Kidney glomerular epithelial cell (primary cell): ENCODE measurements at places on chromosomes 1 and 21.
A peak's percentile ranks its signal among the peaks of the same experiment; 100 is the strongest.

- no peak for DNase-seq
Measured at GRCh38 chr1:107794571-107794970, 170.4 kb downstream of the VAV3 start.

DNA sequence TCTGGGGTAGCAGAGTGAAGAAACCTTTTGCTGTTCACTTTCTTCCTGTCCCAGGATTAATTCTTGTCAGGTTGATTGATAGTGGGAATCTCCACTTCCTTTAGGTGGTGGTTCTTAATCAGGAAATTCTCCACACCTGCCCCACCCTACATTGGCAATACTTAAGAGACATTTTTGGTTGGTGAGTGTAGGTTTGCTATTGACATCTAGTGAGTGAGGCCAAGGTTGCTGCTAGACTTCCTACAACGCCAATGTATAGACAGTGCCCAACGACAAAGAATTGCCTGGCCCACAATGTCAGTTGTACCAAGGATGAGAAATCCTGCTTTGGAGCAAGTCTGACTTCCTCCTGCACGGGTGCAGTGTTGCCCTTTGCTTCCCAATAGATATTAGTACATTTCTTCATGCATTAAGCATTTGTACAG is 38.5 kb downstream of the MAP3K7CL start:
- no peak for DNase-seq

DNA sequence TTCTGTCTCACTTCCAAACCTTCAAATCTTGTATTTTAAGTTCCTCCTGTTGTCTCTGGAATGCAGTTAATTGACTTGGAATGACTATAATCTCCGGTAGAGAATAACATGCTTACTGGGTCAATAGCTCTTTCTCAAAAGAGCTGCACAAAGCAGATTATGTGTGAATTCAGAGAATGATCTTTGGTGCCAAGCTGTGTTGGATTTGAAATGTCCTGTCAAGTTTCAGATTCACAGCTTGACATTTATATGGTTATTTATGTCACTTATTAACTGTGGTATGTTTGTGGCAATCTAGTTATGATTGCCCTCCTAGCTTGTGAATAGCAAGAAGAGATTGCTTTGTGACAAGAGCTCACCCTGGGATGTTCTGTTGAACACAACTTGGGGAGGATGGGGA is 128.3 kb upstream of the KCNE2 start:
- no peak for DNase-seq

DNA sequence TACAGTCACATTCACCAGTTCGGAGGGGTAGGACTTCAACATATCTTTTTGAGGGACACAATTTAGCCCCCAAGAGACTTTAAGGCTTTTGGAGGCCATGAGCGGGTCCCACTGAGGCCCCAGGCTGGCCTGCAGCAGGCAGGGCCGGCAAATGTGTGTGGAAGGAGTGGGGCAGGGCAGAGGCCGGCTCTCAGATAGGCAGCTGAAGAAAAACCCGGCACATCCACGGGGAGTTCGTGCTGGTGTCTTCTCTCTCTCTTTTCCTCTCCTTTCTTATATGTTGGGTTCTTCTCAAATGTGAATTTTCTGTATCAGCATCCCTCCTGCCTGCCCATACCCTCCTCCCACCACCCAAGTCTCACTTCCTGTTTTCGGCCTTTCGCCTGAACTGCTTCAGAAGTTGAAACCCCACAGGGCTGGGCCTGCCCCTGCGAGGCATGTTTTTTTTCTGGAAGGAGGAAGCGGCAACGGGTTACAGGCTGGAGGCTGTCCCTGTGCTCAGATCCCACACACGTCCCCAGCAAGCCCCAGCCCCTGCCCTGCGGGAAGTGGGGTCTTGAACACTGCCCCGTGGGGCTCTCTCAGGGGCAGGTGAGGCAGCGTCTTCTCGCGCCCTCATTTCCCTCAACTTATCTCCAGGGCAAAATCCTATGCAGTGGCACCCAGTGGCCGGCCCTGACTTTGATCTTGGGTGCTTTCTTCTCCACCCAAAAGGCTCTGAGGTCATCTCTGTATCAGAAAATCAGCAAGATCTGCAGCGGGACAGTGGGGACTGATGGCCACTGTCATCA is 9.7 kb upstream of the UMODL1 start:
- DNase-seq = no peak

- DNase-seq = no peak
Measured at GRCh38 chr1:198850196-198850595, 211.4 kb downstream of the PTPRC start.

- DNase-seq = no peak
Measured at GRCh38 chr1:206516728-206516990, 9.3 kb downstream of the RASSF5 start.

DNA sequence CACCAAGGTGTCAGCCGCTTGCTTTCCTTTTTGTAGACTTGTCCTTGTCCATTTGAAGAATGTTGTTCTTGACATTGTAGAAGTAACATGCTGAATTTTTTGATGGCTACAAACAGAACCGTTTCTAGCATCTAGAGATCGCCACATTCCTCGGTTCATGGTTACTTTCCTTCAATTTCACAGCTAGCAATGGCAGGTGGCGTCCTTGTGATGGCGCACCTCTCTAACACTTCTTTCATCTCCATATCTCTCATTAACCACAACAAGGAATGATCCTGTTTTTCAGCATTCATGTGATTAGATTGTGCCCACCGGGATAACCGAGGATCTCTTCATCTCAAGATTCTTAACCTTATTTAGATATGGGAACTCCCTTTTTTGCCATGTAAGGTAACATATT is 2129.8 kb downstream of the NCAM2 start:
- DNase-seq = no peak

DNA sequence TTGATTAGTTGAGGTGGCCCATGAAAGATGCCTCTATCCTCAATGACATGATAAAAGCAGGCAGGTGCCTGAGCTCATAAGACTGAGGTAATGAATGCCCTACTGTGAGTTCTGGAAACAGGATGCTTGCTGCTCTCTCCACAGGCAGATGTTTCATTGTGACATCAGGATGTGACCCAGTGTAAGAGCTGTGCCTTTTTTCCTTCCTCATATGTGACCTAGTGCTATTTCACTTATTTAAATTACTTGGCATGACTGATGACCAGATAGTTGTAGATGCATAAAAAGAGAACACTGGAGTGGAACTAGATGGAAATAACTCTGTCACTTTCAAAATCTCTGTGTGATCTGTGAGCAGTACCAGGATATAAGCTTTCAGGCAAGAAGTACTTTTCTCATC is 31.9 kb downstream of the KIF14 start:
- no peak for DNase-seq

- no peak for DNase-seq
Measured at GRCh38 chr1:22816803-22817202, 106.2 kb downstream of the EPHB2 start.

GRCh38 chr1:43653893-43654292 is 3.9 kb downstream of the KDM4A start:
- DNase-seq = no peak

DNA sequence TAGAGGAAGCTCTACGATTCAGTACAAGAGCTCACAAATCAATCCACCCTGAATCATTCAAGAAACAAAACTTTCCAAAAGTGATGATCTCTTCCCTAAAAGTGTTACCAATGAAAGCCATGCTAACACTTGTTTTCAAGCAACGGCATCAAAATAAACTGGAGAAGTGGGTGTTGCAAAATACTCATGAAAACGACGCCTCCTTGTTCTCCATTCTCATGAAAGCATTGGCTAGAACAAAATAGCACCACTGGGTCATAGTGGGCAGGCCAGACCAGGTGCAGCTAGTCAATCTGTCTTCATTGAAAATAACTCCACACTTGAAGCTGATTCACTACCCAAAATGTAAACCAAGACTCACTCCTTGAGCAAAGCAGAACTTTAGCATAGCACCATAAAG is 4.3 kb downstream of the TIAM1 start:
- DNase-seq = no peak

- no peak for DNase-seq
Measured at GRCh38 chr1:56200442-56200841, 378.9 kb downstream of the PLPP3 start.

DNA sequence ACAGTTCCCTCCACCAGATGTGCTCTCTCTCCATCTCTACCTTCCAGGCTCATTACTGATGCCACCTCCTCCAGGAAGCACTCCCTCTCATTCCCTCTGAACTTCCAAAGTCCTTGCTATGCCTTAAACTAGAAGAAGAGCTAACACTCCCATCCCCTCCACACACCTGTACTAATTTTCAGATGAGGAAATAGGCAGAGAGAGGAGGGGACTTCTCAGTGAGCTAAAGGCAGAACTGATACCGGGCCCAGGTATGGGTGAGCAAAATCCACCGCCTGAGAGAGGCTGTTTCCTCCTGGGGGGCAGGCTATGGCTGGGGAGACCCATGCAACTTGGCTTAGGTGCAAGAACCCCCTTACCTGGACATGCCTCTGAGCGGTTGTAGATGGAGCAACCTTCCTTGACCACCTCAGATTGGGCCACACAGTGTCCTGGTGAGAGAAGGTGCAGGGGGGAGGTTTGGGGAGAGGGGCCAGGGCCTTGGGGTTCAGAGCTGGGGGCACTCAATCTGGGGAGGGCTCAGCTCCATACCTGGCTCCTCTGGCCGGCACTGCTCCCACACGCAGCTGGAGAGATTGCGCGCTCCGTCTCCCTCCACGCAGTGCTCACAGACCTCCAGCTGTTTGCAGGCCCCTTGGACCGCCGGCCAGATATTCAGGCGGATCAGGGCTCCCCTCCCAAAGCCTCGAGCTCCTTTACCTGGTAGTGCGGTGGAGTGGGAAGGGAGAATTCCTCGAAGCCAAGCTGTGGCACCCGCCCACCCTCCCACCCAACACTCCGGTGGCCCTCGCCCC is 967 bp downstream of the CD164L2 start:
- no peak for DNase-seq

GRCh38 chr1:71422221-71422620 is 341.4 kb upstream of the ZRANB2 start:
- DNase-seq = no peak

DNA sequence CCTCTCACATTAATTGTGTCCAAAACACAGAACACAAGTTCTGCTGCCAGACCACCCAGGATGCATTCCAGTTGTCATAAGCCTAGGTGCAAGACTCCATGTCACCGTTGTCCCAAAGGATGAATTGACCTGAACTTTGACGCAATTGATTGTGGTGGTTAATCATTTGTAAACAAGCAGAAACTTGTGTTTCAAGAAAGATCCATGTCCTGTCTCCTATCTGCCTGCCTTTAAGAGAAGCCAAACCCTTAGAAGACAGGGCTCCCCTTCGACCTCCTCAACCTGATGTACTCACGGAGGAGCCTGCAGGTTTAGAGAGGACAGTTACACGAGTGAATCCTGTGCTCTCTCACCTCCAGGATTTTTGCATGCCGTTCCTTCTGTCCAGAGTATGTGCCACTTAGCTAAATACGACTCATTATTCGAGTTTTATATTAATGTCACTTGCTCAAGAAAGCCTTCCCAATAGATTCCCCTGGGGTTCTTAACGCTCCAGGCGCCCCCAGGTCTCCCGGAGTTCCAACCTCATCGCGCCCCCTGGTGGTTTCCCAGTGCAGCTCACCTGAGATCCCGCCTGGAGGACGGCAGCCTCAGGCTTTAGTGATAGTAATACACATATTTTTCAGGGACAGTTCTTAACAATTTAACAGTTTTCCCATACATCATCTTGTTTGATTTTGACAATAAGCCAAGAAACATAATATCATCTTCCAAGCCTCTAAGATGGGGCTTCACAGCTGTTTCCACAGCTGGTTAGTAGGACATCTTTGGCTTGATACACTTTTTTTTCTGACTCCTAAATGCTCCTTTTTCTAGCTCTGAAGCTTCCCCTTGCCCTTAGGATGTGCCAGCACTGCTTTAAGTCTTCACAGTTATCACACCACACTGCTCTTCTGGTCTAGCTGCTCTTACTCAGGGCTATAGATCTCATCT is 2.4 kb upstream of the C8B start:
- no peak for DNase-seq

- DNase-seq = no peak
Measured at GRCh38 chr1:61157468-61157987, 75.2 kb downstream of the NFIA start.

DNA sequence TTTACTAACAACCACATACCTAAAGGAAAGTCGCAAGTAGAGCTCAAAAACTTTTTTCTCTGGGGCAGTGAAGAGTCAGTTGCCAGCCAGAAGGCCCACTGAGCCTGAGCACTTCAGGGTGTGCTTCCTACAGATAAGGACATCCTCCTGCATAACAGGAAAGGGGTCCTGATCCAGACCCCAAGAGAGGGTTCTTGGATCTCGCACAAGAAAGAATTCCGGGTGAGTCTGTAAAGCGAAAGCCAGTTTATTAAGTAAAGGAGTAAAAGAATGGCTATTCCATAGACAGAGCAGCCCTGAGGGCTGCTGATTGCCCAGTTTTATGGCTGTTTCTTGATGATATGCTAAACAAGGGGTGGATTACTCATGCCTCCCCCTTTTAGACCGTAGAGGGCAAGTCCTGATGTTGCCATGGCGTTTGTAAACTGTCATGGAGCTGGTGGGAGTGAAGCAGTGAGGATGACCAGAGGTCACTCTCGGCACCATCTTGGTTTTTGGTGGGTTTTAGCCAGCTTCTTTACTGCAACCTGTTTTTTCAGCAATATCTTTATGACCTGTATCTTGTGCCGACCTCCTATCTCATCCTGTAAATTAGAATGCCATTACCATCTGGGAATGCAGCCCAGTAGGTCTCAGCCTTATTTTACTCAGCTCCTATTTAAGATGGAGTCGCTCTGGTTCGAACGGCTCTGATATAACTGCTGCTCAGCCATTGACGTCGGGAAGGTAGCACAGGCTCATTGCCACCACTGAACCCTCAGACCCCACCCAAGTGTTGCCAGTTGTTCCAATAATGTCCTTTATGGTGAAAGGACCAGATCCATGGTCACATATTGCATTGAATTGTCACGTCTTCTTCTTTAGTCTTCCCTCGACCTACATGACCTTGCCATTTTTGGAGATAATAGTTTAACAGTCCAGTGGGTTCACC is 96.6 kb upstream of the ERRFI1 start:
- no peak for DNase-seq

DNA sequence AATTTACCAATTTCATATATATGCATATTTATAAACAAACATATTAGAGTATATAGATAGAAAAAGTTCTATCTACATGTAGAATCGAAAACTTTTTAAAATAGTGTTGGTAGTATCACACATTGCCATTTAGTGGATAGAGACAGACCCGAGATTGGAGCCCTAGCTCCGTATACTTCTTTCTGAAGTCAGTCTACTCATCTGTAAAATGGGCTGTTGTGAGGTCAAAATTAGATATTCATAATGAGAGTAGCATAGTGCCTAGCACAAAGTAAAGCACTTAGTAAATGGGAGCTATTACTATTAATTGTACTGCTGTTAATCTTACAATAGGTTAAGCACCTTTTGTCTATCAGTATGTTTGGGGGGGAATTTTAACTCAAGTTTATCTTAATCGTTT is 4.2 kb upstream of the RSPH1 start:
- no peak for DNase-seq

GRCh38 chr1:67824766-67825165 is 8.5 kb downstream of the GNG12 start:
- DNase-seq = no peak

- DNase-seq = no peak
Measured at GRCh38 chr1:243645281-243645680, 204.8 kb downstream of the AKT3 start.

GRCh38 chr1:156704930-156705320 is 458 bp downstream of the CRABP2 start:
- DNase-seq = no peak

- DNase-seq = no peak
Measured at GRCh38 chr1:66220477-66220876, 313.5 kb upstream of the SGIP1 start.

GRCh38 chr1:202591515-202591914 is 118.7 kb downstream of the SYT2 start:
- DNase-seq = no peak

GRCh38 chr21:44792702-44793591 is 8.7 kb downstream of the UBE2G2 start:
- peak; percentile 52 for DNase-seq
